ENCODE measurements at places on chromosomes 5 and 9.

DNA sequence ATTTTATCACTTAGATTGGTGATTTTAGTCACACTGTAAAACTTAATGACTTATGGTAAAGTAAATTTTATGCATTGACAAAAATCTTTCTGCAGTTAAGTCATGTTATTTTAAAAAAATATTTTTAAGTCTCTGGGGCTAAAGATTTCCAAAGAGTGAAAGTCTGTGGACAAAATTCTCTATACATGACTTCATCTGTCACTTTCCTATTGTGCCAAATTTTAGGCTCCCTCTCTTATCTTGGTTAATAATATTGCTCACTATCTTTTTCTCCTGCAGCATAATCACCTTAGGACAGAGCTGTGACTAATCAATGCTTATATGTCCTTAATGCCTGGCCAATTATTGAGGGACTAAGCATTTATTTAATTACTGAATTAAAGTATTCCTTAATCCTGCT, 15.2 kb downstream of the LURAP1L start:
- DNase-seq, result no peak

- DNase-seq, result no peak
These were observed 50.0 kb downstream of the CD180 start for GRCh38 chr5:67146574-67146973.

DNA sequence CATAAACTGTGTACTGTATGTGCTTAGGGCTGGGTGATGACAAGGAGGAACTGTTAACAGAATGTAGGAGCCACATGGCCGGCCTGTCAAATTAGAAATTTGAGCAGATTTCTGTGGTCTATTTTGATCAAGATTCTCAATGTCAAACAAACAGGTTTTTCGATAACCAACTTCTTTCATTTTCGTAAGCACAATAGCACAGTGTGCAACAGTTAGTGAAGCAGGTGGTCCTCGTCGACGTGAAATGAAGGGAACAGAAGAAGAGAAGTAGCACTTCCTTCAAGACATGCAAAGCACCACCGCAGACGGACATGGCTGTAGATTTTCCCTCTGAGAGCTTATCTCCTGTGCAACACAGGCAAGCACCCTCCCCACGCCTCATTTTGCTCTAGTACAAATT, 252.1 kb downstream of the CRB2 start:
- DNase-seq, result peak; percentile 64

- DNase-seq, result no peak
These were observed 558.3 kb downstream of the DTWD2 start for GRCh38 chr5:118430076-118430475.

DNA sequence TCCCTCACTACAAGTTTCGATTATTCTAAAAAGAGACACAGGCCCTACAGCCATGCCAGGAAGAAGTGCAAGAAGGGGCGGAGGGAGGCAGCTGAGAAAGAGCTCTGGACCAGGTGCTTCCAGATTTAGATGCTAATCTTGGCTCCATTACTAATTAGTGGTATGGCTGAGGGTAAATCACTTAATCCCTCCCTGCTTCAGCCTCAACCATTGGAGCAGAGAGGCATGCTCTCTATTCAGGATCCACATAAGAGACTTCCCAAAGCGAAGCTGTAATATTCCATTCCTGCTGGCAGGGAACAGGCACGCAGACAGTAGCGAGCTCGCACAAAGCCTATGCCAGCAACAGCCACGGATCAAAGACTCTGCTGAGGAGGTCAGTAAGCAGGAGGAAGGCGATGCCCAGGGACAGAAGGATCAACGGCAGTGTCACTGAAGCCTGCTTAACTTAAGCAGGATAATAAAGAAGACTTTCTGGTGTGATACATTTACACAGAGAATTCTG, 24.2 kb downstream of the LIFR start:
- no peak for DNase-seq

DNA sequence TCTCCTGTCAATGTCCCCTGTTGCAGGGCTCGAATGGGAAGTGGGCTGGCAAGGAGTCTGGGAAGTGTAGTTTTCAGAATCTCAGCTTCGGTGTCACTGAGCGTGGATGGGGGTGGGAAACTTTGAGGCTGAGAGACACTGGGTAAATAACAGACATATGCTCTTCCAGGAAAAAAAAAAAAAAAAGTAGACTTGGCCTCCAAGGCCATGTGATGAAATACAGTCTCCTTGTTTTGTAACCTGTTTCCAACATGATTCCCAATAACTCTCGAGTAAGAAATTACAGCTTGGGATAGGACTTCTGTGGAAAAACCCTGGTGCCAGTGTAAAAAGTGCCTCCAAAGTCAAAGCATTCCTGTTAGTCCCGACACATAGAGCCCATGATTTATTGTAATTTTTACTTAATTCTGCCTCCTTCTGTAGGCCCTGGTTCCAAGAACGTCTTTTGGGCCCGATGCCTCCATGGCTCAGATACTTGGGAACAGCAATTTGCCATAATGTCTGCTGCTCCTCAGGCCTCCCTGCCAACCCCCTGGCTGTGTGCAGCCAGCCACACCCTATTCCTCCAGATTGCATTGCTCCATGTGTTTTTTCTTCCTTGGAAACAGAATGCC, 119.5 kb upstream of the TNC start:
- no peak for DNase-seq

- DNase-seq, result no peak
These were observed 277.3 kb downstream of the FSTL4 start for GRCh38 chr5:133334796-133335639.

- no peak for DNase-seq
These were observed 226.5 kb downstream of the GLIS3 start for GRCh38 chr9:4073371-4073770.

GRCh38 chr9:31774571-31774970, 609.9 kb upstream of the ACO1 start:
- DNase-seq, result no peak

DNA sequence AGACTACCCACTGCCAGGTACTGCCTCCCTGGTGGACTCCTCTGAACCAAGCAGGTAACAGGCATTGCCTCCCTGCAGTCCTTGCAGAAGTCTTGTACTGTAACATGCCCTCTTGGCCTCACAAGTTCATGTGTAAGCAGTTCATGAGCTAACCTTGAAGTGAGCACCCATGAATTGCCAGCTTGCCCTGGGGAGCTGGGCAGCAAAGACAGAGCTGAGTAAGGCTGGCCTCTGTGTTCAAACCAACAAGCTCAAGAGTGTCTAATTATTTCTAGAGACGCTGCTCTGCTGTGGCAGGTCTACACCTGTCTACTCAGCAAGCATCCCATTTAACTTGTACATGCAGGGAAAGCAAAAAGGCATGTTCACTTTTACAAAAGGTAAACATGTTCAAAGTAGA, 113.5 kb downstream of the FEM1C start:
- DNase-seq, result no peak

- no peak for DNase-seq
These were observed 42.3 kb upstream of the TARS1 start for GRCh38 chr5:33398501-33398900.

- DNase-seq, result no peak
These were observed 6.5 kb downstream of the ORM2 start for GRCh38 chr9:114336157-114336556.

DNA sequence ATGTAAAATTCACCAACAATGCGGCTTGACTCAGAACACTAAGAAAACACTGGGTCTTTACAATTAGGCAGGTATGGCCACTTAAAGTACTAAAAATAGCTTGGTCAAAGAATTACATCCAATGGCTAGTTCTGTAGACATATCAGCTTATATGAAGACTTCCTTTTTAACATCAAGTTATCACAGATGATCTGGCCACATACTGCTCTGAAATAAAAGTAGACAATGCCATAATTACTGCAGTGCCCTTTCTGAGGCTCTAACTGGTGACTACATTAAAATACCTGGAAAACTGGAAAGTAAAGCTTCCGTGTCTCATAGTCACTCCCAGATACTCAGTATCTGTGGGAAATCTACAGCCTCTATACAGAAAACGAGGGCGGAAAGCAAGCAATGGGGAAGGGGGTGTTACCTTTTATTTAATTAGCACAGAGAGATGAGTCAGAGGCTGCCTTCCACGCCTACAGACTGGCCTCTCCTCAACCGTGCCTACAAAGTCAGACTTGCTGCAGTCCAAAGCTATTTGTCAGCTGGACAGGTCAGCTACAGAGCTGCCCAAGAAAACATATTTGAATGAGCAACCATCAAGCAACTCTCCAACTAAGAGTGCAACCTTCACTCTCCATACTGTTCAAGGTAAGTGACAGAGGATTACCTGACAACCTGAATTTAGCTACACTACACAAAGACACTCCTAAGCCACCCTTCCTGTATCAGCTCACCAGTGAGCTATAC, 8.7 kb downstream of the SERINC5 start:
- DNase-seq, result peak; percentile 26

DNA sequence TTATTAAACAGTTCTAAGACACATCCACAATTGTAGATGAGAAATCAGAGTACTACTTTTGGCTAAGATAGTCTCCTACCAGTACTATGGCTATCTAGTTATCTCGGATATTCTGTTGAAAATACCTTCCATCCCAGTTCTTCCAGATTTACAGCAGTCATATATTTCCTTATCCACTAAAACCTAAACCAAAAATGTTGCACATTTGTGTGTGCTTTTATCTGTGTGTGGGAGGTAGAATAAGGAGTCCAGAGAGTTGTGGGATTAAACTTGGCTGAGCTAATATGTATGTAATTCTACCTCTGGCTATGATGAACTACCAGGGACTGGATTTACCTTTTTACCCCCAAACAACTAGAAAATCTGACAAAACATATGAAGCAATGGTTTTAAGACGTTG, 17.5 kb upstream of the NDUFB6 start:
- DNase-seq, result no peak

- no peak for DNase-seq
These were observed 653.7 kb downstream of the CCDC171 start for GRCh38 chr9:16206518-16206917.

DNA sequence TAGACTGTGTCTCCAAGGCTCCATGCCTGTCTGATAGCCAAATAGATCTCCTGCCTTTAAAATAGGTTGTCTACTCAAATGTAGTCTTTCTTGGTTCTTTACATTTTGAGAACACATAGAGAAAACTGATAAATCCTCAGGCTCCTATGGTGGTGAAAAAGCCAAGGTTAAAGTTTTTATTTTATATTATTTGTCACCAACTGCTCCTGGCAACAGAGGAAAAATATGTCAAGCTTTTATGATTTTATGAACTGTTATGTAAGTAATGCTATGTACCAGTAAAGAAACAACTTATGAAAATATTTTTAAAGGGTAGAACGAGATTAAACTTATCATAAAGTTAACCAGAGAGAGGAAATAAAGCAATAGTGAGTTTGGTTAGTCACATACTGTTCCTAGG, 222.8 kb downstream of the NR2F1-AS1 start:
- DNase-seq, result no peak

DNA sequence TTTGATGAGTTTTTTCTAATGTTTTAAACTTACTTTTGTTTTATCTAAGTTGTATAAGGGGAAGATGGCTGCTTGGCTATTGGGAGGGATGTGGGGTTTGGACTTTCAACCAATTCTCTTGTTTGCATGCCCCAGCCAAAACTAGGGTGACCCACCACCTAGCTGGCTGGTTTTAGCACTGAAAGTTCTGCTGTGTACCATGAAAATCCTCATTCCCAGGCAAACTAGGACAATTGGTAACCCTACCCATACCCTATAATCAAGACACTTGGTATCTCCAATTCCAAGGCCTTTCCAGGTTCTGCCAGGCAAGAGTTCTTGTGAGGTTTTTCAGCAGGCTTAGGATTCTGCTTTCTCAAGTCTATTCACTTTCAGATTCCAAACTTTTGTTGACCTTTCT, 13.1 kb downstream of the RAB3C start:
- DNase-seq, result no peak

- DNase-seq, result no peak
These were observed 111.0 kb upstream of the NFIB start for GRCh38 chr9:14424983-14425382.

DNA sequence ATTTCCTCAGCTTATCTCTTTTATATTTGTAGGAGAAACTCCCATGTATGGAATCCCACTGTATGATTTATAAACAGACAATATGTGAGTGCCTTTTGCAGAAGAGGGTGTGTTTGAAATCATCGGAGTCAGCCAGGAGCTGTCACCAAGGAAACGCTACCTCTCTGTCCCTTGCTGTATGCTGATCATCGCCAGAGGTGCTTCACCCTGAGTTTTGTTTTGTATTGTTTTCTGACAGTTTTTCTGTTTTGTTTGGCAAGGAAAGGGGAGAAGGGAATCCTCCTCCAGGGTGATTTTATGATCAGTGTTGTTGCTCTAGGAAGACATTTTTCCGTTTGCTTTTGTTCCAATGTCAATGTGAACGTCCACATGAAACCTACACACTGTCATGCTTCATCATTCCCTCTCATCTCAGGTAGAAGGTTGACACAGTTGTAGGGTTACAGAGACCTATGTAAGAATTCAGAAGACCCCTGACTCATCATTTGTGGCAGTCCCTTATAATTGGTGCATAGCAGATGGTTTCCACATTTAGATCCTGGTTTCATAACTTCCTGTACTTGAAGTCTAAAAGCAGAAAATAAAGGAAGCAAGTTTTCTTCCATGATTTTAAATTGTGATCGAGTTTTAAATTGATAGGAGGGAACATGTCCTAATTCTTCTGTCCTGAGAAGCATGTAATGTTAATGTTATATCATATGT, 18.0 kb upstream of the CTSL start:
- DNase-seq, result no peak

- DNase-seq, result peak; percentile 22
These were observed 17.7 kb downstream of the CAVIN4 start for GRCh38 chr9:100595391-100596199.

Data from GM19239 (cell line).